NAMALWA (cell line): ENCODE measurements at places on chromosomes 2 and 18.
A peak's percentile ranks its signal among the peaks of the same experiment; 100 is the strongest.

- DNase-seq = no peak
Observed at GRCh38 chr2:241814643-241815476, 5.9 kb downstream of the NEU4 start.

DNA sequence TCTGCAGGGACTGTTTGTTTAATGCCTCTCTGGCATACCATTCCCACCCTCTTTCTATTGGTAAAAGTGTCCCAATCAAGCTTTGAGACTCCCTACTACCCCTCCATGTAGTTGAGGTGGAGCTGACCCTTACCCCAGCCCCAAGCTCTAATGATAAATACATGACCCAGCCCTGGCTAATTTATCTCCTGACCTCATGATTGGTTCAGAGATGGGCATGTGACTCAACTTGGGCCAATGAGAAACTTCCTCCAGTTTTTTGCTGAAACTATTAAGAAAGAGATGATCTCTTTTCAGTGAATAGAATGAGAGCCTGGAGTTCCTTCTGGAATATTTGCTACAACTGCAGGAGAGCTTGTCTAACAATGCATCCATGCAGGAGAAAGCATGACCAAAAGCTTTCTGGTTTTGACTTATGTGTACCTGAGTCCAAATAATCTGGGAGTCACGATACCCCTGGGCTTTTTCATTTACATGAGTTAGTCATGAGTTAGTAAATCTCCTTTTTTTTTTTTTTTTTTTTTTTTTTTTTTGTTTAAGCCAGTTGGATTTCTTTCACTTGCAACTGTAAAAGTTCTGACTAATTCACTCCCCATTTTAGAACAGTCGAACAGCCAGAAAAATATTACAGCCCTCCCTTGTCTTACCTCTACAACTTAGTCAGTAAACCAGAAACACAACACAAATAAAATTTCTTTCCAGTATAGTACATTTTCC is 66.5 kb upstream of the TLK1 start:
- no peak for DNase-seq

DNA sequence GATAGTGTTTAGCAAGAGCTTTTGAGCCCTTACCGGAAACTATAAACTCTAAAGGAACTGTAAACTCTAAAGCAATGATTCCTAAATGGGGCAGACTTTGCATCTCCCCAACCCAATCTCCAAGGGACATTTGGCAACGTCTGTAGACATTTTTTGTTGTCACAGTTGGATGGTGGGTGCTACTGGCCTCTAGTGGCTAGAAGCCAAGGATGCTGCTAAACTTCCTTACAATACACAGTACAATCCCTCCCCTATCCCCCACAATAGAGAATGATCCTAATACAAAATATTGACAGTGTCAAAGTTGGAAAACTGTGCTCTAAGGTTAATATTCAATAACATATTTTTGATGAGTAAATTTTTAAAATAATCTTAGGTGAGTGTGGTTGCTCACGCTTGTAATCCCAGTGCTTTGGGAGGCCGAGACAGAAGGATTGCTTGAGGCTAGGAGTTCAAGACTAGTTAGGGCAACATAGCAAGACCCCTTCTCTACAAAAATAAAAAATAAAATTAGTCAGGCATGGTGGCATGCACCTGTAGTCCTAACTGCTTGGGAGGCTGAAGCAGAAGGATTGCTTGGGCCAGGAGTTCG is 66.7 kb downstream of the PTPN4 start:
- DNase-seq = peak; percentile 45

DNA sequence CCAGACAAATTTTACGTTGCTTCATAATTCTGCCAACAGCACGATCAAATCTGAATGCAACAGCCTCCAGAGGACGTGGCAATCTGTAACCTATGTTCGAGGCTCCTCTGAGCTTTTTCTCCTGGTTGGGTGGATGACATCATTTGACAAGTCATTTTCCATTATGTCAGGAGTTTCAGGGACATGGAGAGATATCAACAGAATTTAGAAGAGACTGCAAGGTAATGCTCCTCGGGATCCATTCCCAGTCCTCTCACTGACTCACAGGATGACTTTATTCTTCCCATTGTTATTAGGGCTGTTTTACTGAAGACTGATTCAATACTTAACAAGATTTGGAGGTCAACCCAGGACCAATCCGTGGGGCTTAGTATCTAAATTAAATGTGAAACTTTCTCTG is 72.5 kb upstream of the RNF152 start:
- DNase-seq = no peak

GRCh38 chr18:3665780-3666525 is 216.0 kb downstream of the TGIF1 start:
- peak; percentile 76 for DNase-seq

DNA sequence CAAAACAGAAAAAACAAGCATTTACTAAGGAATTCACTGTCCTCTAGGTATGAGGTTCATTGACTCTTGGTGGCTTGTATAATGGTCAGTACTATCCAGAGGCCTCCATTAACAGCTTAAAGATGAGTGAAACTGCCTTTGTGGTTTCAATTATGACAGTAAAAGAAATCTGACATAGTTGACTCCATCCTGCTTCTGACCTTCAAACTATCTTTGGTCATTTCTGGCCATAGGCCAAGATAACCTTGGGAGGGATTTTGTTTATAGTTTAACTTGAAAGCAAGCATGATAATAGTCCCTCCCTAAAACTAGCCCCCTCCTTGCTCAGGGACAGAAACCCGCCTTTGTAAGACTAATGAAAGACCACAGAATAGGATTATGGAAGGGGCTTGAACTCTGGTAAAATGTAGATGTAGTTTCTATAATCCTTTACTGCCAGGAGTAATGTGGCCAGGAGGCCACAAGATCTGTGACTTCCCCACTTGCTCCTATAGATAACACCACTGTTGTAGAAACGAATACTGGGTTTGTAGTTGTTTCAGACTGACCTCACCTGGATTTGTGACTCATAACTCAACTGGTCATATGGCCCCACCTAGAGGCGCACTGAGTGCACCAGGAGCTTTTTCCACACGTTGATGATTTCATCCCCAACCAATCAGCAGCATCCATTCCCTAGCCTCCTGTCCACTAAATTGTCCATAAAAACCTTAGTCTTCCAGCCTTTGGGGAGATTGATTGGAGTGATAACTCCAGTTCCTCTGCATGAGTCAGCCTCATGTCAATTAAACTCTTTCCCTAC is 8.6 kb upstream of the PLEKHM3 start:
- peak; percentile 42 for DNase-seq

GRCh38 chr18:45713239-45713638 is 10.7 kb upstream of the SLC14A1 start:
- no peak for DNase-seq

GRCh38 chr2:61437170-61437569 is 33.7 kb downstream of the USP34 start:
- DNase-seq = no peak

GRCh38 chr2:160114020-160114419 is 51.6 kb upstream of the PLA2R1 start:
- DNase-seq = no peak

DNA sequence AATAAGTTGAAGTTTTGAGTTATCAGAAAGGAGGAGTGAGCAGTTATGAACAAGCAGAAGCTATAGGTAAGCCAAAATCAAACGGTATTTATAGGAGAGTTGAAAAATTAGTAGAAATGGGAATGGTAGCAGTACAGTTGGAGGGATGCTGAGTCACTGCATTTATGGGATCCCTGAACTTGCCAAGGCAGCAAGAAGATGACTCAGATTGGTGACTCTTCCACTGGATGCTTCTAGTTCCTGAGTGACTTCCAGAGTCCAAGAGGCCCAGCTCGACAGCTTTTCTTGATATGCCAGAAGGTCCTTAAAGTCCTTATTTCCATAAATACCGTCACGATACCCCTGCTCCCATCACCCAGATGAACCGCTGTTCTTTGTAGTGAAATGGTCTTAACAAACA is 31.1 kb upstream of the ACTR3 start:
- no peak for DNase-seq

DNA sequence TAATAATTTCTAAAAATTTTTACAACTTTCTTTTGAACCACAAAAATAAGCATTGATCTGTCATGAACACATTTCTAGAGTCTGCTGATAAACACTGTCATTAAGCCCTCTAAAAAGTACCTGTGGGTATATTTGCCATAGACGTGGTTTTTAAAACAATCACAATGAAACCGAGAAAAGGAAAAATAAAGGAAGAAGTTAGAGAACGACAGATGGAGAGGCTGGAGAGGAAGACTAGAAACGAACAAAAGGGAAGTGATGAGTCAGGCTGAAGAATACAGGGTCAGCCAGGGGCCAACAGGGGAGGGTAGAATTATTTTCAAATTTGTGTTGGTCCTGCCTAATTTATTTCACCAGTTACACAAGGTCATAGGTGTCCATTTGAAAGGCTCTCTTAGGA is 62.0 kb downstream of the MYL12B start:
- no peak for DNase-seq

GRCh38 chr18:54947091-54947490 is 12.2 kb downstream of the CCDC68 start:
- no peak for DNase-seq

GRCh38 chr18:44507729-44508325 is 172.9 kb upstream of the SETBP1 start:
- DNase-seq = peak; percentile 76

DNA sequence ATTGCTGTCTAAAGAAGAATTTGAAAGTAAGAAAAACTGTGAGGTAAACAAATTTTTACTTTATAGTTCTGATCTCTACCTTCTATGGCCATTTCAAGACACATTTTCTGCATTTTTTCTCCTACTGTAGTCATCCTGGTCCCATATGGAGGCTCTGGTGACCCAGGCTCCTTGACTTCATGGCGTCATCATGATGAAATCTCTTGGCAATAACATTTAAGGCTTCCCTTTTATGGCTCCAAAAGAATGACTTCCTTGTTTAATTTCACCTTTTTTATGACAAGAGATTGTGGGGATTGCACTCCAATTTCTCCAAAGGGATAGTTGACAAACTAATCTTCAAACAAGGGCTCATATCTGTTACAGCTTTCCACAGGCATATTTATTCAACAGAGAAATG is 143.0 kb upstream of the SCN7A start:
- DNase-seq = no peak

- DNase-seq = no peak
Observed at GRCh38 chr18:45805551-45805950, 19.9 kb upstream of the SIGLEC15 start.

GRCh38 chr2:217452928-217453327 is 549.9 kb downstream of the TNS1 start:
- DNase-seq = no peak

DNA sequence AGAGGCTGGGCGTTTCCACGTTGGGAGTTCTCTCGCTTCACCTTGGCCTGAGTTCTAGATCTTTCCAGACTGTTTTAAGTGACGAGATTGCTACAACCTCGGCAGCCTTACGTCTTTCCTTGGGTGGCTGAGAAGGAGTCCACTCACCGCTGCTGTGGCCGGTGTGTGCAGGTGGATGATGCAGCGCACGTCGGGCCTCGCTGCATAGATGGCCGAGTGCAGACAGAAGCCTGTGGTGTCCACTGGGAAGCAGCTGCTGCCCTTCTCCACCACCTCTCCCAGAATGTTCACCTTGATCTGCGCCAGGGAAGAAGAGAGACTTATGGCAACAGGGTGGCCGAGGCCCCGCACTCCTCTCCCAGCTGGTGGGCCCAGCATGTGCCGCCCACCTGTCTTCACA is 75.7 kb downstream of the ADD2 start:
- DNase-seq = no peak

DNA sequence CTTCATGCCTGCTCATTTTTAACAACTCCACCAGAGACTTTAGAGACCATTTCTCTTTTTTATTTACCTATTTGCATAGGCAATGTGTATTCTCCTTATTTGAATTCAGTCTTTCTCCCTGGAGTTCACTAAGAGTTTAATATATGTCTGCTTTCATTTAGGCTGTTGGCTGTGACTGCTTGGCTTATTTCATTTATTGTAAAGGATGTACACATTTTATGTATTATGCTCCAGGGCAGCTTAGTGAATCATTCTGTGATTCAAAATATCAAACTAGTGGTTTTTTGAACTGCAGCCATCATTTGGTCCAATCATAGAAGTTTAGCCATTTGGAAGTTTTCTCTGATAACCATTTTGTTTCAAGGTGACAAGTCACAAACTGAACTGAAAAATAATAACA is 229.6 kb downstream of the LPIN1 start:
- no peak for DNase-seq

GRCh38 chr18:26655525-26656430 is 107.4 kb upstream of the KCTD1 start:
- DNase-seq = no peak

GRCh38 chr2:232265329-232265728 is 113.2 kb upstream of the ALPP start:
- no peak for DNase-seq

- DNase-seq = no peak
Observed at GRCh38 chr2:62207491-62207890, 11.6 kb downstream of the B3GNT2 start.

GRCh38 chr18:3051718-3052410 is 38.9 kb upstream of the LPIN2 start:
- no peak for DNase-seq

GRCh38 chr18:10378688-10379420 is 75.6 kb upstream of the APCDD1 start:
- DNase-seq = no peak

- DNase-seq = no peak
Observed at GRCh38 chr2:48617618-48618017, at the start of gene GTF2A1L. TSS of gene GTF2A1L (plus strand) at chr2:48617856. CDS start at chr2:48617875, 19 bp downstream.

- DNase-seq = no peak
Observed at GRCh38 chr18:42092848-42093247, 137.8 kb downstream of the PIK3C3 start.

DNA sequence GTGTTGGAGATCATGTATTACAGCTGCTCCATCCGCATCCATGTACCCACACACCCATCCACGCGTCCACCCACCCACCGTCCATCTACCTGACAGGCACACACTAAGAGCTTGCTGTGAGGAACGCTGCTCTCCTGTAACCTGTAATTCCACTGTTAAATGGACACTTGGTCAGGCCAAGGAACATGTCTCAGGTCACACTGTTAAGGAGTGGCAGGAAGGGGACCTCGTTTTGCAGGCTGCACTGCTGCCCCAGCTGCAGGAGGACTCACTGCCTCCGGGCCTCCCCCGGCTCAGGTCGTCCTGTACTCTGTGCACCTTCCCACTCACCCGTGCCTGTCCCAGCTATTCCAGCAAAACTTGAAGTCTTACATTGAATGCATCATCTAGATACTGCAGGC is 170.5 kb downstream of the EIPR1 start:
- no peak for DNase-seq

DNA sequence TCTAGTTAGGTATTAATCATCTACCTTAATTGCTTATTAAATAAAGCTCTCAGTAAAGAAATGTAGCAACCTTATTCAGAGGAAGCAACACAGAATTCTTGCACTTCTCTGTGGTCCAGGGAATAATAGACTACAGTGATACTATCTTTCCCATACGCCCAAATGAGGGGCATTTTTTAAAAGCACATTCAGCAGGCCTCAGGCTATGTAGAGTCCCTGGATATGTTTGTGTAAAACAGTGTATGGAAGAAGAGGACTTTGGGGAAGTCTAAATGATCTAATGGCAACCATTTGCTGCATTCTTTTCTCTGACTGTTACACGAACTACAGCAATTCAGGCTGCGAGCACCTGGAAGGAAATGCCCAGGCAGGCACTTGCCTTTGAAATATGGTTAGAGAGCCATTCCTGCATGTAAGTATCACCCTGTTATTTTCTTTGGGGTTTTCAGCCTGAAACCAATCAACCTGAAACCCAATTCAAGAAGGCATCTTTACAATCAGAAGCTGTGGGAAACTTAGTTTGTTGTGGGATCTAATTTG is 1814.7 kb upstream of the CELF4 start:
- DNase-seq = no peak
